ENCODE measurements at places on chromosomes 1 and 21. TPM values are rescaled to one million over a fixed set of nuclear protein-coding genes. Genes with fewer than 3 reads are reported as not detected.

ZBTB7B gene
- total RNA-seq, result 23.0 TPM

FCGR3A gene
- 6.5 TPM for total RNA-seq

CFH gene
- total RNA-seq, result 438 TPM

SPRR2A gene
- 0.55 TPM for total RNA-seq

ATAD3B gene
- total RNA-seq, result 19.6 TPM

NECTIN4 gene
- total RNA-seq, result 0.26 TPM

DMRTA2 gene
- total RNA-seq, result not detected

DCST2 gene
- total RNA-seq, result 1.2 TPM

C8B gene
- not detected for total RNA-seq

RAP1GAP gene
- 2.7 TPM for total RNA-seq

ANKRD34A gene
- total RNA-seq, result 2.1 TPM

MSH4 gene
- total RNA-seq, result 0.87 TPM

SLFNL1 gene
- total RNA-seq, result 0.88 TPM

FLVCR1 gene
- 7.7 TPM for total RNA-seq

GBP3 gene
- 24.1 TPM for total RNA-seq

LIN28A gene
- total RNA-seq, result not detected

SH2D1B gene
- not detected for total RNA-seq

NCF2 gene
- total RNA-seq, result 2.7 TPM

RPL22 gene
- total RNA-seq, result 680 TPM

MMEL1 gene
- not detected for total RNA-seq

LPAR3 gene
- total RNA-seq, result 2.1 TPM

RUNX1 gene
- total RNA-seq, result 17.8 TPM

GPATCH4 gene
- total RNA-seq, result 22.8 TPM

VWA1 gene
- 37.0 TPM for total RNA-seq

UBE2U gene
- not detected for total RNA-seq

All from ovary (tissue), 10 donors.